HTR-8/SVneo (cell line): ENCODE measurements at places on chromosomes 11 and 22.

DNA sequence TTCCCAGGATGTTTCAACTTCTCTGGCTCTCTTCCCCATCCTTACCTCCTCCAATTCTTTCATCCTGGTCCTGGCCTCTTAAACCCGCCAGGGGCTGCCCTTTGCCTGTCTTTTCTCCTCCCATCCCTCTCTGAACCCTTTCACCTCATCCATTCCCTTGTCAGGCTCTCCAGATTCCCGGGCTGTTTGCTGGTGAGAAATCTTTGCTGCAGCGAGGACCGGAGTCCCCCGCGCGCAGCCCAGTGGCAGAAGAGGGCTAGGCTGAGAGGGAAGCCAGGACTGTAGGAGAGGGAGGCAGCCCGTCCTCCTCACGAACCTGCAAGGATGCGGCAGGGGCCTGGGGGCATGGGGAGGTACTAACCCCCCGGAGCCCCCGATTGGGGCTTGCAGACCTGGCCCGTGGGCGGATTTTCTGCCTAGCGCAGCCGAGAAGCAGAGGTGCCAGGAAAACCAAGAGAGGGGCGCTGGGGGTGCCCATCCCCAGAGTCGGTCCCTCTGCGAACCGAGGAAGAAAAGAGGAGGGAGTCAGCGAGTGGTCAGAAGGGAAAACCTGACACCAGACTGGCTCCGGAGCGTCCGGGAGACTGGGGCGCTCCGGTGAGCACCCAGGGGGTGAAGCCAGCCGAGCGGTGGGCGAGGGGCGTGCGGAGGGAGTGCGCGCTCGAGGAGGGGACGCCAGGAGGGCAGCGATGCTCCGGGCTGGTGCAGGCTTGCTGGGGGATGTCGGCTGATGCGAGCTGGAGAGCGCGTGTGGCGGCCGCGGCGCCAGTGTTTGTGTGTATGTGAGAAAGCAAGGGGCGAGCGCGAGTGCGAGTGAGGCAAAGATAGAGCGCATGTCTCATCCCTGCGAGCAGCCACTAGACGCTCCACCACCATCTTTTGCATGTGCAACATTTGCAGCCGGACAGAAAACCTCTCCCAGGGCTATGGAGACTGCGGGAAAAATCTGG, at the start of gene GRIA4:
Gene GRIA4, plus strand, starts transcription at position 242 of the 950 bp plus-strand sequence. CDS start 925 bp downstream, outside the sequence.
- DNase-seq, result peak; percentile 41

DNA sequence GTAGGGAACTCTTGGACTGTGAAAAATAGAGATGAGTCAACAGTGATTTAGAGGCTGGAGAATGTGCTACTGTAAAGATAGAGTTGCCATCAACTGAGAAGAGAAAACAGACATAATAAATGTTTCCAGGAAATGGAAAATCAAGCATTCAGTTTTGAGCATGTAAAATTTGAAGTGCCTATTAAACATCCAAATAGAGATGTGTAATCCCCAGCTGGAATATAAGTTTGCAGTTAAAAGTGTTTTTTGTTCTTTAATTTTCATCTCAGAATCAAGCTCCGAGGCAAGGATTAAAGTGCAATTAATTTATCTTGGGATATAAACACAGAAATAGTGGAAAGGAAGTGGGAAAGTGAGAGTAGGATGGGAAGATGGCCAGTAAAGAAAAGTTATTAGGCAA, 666.0 kb upstream of the RAG2 start:
- DNase-seq, result no peak

GRCh38 chr11:132240374-132240773, 870.0 kb downstream of the NTM start:
- DNase-seq, result no peak

GRCh38 chr11:75627906-75628668, 40.8 kb downstream of the MAP6 start:
- no peak for DNase-seq

GRCh38 chr22:44986926-44987325, 22.9 kb downstream of the PHF21B start:
- DNase-seq, result no peak

DNA sequence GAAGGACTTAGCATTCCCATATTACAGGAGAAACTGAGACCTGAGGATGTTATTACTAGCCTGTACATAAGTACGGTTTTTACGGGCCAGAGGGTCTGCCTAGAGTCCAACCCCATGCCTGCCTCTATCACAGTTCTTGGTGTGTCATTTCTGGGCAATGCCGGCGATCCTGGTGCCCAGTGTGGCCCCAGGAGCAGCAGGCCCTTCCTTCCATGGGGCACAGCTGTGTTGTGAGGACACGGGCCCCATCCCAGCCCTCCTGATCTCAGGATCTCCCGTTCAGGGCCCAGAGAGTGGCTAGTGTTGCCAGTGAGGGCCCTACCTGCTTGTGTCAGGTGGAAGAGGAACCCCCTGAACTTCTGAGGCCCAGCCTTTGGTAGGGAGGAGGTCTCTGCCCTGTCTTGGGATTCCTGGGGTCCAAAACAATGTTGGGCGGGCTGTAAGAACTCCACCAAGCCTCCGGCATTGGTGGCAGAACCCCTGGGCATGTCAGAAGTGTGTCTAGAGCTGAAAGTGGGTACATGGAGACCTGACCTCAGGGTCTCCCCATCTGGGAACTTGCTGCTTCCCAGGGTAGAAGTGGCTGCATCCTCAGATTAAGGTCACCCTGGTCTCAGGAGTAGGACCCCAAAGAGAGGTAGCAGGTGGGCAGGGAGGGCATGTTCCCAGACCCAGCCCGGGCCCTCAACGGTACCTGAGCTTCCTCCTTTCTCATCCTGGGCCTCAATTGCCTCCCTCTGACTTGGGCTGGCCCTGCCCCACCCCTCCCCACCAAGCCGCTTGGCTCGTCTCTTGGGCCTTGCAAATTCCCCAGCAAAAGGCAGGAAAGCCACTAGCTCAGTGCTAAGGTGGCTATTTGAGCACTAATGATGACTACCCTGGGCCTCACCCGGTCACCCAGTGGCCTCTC, 74.6 kb upstream of the KCNQ1OT1 start:
- no peak for DNase-seq

- no peak for DNase-seq
Measured at GRCh38 chr11:6333095-6333494, 12.8 kb upstream of the CAVIN3 start.

DNA sequence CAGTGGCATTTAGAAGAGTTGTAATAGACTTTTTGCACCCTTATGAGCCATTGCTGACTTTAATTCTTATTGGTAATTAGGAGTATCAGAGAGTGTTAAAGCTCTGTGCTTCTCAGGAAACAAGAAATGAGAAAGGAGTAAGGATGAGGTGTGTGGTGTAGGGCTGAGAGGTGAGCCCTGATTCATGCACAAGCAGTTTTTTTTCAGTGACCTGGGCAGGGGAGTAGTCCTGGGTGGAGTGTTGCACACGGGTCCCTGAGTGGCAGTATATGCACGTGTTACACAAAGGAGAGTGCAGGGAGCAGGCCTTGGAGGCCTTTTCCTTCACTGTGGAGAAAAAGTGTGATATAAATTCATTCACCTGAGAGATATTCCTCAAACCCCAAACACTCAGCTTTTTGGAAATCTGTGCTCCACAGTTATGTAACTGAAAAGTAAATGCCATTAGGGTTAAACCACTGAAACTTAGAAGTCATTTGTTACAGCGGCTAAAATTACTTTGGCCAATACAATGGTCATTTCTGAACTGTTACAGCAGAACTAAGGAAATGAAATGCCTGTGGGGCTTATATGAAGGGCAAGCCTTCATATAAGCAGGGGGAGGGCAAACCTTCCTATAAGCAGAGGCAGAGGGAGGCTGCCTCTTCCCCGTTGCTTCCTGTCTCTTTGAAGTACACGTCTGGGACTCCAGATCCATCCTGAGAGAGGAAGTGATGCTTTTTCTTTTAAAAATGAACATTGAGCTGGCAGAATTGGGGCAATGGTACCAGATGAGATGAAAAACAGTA, 62.6 kb upstream of the OLFML1 start:
- no peak for DNase-seq

GRCh38 chr11:16973338-16973964, 40.8 kb downstream of the PLEKHA7 start:
- no peak for DNase-seq

- peak; percentile 60 for DNase-seq
Measured at GRCh38 chr11:12235553-12235946, 125.2 kb downstream of the MICAL2 start.
